Posterior cingulate gyrus (tissue), 11 donors: ENCODE measurements at places on chromosomes 2 and 18.
A peak's percentile ranks its signal among the peaks of the same experiment; 100 is the strongest.

DNA sequence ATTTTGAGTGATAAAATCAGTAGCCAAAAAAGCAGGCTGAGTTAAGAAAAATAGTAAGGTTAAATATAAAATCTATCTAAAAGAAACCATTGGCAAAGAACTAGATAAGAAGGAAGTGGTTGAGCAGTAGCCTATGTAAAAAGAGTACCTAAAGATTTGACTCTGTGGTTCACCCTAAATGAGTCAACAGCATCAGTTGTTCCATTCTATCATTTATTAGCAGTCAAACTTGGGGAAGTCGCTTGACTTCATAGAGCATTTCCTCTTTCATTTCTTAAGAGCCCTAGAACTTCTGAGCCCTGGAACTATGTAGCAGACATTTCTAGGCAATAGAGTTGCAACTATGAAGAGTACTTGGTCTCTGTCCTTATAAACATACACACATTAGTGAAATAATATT lies 381.7 kb downstream of the NUP35 start:
- DNase-seq = no peak

GRCh38 chr18:44107187-44107586 lies 573.5 kb upstream of the SETBP1 start:
- no peak for DNase-seq

DNA sequence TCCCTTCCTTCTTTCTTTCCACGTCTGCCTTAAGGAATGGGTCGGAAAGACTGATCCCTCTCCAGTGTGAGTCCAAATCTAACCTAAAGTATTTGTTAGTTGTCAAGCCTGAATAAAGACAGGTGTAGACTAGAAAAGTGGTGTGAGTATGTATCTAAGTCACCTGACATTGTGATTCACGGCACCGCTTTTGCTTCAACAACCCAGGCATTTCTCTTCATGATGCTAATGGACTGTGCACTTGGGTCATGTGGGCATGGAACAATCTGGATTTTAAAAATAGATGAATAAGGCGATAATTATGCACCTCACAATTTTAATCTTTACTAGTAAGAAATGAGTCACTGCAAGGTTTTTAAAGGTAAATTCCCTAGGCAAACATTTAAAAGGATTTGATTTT lies 107.5 kb downstream of the LIPG start:
- DNase-seq = no peak

DNA sequence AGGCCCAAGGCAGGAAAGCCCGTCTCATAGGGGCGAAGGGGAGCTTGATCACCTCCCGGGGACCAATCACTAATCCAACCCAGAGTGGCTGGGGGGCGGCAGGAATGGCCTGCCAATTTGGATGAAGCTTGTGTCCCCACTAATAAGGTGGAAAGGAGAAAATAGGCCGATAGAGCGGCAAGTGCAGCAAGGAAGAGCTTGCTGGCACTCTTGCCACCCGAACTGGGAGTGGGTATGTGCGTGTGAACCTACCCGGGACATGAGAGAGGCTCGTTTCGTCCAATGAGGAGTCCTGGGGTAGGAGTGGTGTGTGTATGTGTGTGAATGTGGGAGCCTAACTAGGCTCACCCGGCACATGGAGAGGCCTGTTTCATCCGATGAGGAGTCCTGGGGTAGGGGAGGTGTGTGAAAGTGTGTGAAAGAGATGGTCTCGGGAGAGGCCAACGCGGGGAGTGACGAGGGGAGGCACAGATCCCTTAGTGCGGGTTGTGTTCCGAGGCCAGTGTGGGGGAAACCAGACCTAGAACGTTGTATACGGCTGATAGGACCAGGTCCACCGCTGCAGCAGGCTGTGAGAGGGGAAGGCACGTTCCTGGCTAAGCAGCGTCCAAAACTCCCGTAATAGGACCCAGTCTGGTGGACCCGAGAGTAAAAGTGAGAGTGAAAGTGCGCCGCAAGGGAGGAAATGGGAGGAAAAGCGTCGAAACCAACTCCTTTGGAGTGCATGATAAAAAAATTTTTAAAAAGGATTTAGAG lies 47.1 kb upstream of the SELENOI start:
- DNase-seq = no peak

- peak; percentile 38 for DNase-seq
Measured at GRCh38 chr18:13136904-13137669, 81.5 kb upstream of the LDLRAD4 start.

DNA sequence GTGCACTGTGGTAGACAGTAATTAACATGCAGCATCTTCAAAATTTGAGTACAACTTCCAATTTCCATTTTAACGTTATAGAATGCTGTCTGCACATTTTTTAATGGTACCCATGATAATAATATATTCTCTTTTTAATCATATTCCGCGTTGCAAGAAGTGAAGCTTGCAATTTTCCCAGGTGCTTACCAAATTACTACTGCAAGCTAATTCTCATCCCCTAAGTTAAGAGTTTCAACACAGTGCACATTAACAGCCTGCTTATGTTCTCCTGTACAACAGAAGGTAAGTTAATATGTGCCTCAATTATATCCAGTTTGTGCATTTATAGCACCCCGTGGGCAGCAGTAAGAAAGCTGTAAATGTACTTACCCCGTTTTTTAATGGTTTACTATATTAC lies 132.9 kb downstream of the CBLN2 start:
- DNase-seq = no peak

DNA sequence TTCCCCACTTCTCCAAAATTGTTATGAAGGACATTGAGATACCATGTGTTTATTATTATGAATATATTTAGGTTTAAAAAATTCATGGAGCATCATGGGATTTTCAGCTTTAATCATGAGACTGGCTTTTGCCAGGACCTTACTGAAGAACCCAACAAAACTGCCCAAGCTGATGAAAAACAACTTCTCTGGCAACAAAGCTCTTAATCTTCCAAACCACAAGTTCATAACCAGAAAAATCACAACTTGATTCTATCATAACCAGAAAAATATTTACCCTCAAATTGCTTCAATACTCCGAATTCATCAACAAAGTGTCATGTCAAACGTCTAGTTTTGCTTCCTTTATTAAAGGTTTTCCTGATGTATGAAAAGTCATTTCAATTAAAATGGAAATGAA lies 971.8 kb upstream of the ACVR2A start:
- no peak for DNase-seq
